ENCODE measurements at places on chromosomes 11 and 22.

DNA sequence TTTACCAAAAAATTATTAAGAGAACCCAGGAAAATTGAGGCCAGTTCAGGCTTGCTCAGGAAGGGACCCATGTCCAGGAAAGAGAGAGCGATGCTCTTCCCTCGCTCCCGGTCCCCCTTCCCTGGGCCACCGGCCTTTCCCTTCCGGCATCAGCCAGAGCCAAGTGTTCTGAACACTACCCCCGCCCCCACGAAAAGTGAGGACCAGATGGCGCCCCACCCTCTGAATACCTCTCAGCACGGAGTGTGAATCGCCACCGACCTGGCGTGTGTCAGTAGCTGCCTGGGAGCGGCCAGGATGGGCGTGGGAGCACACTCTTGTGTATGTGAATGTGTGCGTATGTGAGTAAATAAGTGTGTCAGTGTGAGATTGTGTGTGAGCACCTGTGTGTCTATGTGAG lies 20.2 kb downstream of the RPS6KA4 start:
- no peak for DNase-seq

- no peak for DNase-seq
These were observed 1126.3 kb upstream of the RAG2 start for GRCh38 chr11:37724315-37724714.

- DNase-seq, result no peak
These were observed 666 bp downstream of the SLC25A18 start for GRCh38 chr22:17563936-17564391.

DNA sequence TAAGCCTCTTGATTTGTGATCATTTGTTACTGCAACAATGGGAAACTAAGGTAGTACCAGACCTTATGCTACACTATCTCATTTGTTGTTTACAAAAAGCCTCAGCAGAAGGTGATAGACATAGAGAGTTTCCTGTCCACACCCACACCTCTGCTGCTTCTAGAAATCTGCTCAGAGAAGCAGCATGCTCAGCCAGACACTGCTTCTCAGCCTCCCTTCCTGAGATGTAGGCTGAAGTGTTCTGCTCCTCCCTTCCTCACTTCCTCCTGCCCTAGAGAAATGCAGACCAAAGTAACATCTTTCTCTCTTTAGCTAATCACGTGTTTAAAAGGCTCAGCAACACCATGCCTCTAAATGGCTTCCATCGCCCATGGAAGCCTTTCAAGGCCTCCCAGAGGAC lies 88.4 kb downstream of the SLC1A2 start:
- no peak for DNase-seq

GRCh38 chr22:49152939-49153770 lies 674.5 kb downstream of the BRD1 start:
- no peak for DNase-seq

DNA sequence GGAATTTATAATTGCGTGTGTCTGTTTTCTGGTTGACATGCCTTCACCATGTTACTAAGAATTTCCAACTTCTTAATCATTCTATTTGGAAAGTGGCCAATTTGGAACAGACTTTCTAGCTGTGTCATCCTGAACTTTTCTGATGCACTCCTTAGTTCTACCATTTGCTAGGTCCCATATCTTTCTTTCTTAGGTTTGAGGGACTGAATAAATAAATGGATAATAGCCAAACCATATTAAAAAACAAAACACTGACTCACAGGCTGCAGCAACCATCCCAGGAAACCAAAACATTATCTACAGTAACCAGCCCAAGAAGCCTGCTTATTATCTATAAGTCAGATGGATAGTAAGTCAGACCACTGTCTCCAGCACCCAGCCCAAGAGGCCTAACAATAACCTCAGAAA lies 57.5 kb upstream of the PLET1 start:
- peak; percentile 28 for DNase-seq

DNA sequence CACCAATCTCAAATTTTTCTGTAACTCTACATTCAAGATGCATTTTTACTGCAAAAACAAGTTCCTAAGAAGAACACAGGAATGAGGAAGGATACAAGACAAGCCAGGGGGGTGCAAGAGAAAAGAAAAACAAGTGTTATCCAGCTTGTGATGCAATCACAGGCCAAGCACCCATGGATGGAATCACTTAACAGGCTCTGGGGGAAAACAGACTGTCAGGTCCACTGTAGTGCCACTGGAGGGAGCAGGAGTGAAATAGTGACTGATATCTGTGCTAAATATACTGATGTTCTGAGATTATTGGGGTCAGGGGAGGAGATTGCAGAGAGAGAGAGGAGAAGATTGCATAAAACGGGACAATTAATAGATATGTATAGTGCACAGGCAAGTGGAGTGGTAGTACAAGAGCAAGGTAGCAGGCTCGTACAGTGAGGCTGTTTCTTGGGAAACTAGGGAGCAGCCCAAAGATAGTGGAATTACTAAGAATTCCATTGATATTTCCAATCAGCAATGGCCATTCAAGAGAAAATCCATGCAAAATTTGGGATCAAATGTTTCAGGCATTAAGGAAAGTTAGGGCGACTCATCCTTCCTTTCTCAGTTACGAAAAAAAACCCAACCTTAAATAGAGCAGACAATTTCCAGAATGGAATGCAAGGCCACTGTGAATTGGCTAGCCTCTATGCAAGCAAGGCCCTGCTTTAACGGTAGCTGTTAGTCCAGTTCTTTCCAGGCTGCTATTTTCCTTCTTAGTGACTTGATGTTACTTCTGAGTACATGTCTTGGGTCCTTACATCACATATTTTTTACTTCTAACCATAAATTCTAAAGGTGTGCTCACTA lies 52.2 kb upstream of the CEP126 start:
- peak; percentile 13 for DNase-seq

- DNase-seq, result peak; percentile 88
These were observed 7.2 kb downstream of the PIWIL4 start for GRCh38 chr11:94574193-94574961.

- DNase-seq, result no peak
These were observed 23.2 kb downstream of the TIMP3 start for GRCh38 chr22:32824531-32825312.

- no peak for DNase-seq
These were observed 102.9 kb downstream of the MORC2 start for GRCh38 chr22:30865656-30866055.

DNA sequence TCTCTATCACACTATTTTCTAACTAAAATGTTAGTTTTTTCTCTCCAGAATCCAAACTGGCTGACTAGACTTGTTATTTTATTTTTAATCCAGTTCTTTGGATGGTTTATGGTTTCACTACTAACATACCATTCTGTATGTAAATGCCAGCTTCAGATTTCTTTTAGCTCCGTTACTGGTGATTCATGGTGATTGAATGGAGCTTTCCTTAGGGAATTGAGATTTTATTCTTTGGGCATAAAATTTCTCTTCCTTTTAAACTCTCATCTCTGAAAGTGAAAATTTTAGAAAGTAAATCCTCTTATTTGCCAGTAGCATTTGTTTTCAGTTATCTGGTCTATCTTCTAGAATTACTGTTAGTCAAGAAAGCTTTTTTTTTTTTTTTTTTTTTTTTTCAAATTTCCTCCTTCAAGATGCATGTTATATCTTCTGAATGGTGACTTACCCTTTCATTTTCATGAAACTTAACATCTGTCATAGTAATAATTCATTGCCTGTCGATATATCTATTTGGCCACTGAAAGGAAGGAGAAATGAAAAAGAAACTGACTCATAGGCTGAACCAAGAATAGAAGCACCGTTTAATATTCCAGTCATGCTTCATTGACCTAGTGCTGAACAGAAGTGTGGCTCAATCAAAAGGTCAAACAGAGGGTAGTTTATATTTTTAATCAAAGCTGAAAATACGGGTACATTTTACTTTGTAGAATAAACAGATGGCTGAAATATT lies 6.4 kb downstream of the ENDOD1 start:
- no peak for DNase-seq

DNA sequence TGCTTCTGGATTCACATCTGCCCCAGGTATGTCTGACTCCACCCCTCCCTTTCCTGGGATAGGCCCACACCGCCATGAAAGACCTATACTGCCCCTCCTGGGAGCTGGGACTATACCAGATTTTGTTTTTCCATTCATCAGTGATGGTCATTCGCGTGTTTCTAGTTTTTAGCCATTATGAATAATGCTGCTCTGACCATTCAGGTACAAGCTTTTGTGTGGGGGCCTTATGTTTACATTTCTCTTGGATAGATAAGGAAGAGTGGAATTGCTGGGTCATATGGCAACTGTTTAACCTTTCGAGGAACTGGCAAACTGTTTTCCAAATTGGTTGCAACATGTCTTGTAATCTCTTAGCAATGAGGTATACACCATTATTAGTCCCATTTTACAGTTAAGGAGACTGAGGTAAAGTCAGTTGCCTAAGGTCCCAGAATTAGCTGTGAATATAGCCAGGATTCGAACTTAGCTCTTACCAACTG lies 1.2 kb upstream of the TBC1D10A start:
- no peak for DNase-seq

DNA sequence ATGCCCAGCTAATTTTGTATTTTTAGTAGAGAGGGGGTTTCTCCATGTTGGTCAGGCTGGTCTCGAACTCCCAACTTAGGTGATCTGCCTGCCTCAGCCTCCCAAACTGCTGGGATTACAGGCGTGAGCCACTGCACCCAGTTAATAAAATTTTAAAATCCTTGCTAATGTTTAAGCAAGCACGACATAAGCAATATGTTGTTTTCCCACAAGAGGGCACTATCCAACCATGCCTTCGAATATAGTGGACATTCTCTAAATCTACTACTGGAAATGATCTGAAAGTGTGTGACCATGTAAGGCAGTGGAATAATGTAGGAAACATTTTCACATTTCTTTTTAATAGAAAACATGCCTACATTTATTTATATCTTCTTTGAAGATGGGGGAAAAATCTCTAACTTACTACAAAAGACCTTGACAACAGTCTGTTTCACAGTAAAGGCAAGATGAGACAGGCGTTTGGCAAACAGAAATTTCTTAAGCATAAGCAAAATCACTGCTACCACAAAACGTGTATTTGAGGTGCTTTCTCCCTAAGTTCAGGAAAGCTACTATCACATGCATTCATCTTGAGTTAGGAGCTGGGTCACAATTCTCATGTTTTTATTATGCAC lies 38.2 kb downstream of the PITPNB start:
- peak; percentile 74 for DNase-seq

- no peak for DNase-seq
These were observed 2.2 kb downstream of the MCAM start for GRCh38 chr11:119314726-119315125.

- no peak for DNase-seq
These were observed 415.1 kb downstream of the SOX6 start for GRCh38 chr11:15941206-15941770.

DNA sequence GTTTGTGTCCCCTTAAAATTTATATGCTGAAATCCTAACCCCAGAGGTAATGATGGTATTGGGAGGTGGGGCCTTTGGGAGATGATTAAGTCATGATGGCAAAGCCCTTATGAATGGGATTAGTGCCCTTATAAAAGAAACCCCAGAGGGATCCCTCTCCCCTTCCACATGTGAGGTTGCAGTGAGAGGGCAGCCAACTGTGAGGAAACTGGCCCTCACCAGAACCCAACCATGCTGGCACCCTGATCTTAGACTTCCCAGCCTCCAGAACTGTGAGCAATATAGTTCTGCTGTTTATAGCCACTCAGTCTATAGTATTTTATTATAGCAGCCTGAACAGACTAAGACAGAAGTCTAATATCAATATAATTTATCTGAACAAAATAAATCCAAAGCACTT lies 27.1 kb upstream of the RRAS2 start:
- no peak for DNase-seq

All from foreskin melanocyte (primary cell).